ENCODE measurements at places on chromosomes 1 and 21.
A peak's percentile ranks its signal among the peaks of the same experiment; 100 is the strongest.

DNA sequence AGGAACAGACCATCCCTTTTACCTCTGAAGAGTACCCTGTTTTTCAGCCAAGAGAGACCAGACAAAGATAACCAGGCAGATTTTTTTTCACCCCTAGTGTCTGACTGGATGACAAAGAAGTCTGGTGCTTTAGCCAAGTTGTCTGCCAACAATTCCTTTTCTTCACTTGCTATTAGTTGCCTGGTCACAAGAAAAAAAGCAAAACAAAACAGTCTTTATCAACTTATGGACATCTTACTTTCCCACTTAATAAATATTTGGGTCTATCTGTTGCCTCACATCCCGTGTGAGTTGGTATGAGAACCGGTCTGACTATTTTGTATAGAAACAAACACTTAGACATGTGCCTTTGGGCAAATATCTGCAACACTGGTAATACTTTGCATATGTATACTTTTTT lies 662.9 kb downstream of the PLPP3 start:
- no peak for DNase-seq

DNA sequence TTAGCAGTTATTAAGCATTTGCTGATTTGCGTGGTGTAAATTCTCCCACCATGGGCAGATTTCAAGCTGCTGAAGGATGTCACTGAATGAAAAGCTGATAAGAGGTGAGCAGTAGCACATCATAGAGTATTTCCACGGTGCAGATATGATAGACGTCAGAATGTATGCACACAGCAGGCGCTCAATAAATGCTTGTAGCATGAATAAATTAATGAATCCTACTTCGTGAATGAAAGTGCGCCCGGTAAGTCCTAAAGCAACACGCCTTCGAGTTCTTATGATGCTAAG lies 510 bp upstream of the UBIAD1 start:
- DNase-seq = no peak

DNA sequence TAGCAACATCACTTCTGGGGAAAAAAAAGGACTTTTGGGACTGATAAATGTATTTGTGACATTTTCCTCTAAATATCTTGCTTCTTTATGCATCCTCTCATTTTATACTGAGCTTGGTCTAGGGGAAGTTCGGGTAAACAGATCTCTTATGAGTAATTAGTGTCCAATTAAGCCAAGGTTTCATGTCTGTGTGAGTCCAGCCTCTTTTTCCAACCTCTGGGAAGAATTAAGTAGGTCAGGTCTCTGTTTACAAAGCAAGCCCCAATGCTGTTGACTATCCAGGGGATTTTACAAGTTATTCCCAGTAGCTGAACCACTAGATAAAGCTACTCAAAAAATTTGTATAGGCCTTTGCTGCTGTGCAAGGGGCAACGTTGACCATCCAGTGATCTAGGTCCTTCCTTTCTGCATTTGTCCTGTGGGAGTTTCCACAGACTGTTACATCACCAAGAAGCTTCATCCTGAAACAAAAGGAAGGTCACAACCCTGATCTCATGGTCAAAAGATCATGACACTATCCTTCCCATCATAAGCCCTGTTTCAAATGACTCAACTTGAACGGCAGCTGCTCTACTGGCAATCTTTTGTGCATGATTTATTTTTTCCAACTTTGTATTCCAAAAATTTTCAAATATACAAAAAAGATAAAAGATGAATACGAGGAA lies 74.3 kb downstream of the ETS2 start:
- DNase-seq = peak; percentile 15

DNA sequence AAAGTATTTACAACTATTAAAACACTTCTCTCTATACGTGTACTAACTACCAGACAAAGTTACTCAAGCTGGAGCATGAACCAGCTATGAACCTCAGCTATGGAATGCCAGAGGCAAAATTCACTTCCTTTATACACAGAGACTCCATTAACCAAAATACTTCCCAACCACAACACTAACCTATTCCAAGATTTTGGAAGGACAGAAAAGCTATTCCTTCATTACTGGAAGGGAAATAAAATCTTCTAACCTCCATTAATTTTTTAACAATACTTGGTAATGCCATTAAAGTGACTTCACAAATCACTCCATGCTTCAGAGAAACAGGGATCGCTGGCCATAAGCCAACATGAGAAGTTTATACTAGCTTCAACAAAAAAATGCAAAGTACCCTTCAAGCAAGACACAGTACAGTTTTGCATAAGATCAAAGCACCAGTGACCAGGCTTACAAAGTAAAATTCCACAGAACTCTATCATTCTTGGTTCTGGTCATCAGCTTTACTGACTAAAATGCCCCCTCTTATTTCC lies 58.0 kb downstream of the PUM1 start:
- no peak for DNase-seq

- DNase-seq = no peak
These were observed 13.2 kb downstream of the CNTN2 start for GRCh38 chr1:205056188-205056611.

GRCh38 chr1:91527266-91527765 lies 26.7 kb downstream of the CDC7 start:
- DNase-seq = no peak

DNA sequence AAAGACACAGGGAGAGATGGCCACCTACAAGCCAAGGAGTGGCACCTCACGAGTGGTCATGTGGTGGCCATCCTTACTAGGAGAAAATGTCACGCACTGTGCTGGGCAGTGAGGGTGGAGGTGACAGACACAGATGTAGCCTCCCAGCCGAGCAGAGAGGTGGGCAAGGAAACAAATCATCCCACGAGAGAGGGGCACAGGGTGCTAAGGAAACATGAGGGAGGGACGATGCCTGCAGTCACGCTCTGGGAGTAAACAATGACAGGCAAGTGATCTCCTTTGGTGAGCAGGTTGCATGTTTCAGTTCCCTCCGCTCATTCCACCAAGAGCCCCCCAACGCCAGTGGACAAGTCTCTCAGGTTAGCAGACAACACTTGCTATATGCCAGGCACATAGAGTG lies 65.8 kb downstream of the CD247 start:
- no peak for DNase-seq

- DNase-seq = no peak
These were observed 7.8 kb downstream of the VANGL2 start for GRCh38 chr1:160407839-160408801.

GRCh38 chr21:33403786-33404585 lies 773 bp downstream of the IFNGR2 start:
- peak; percentile 38 for DNase-seq

DNA sequence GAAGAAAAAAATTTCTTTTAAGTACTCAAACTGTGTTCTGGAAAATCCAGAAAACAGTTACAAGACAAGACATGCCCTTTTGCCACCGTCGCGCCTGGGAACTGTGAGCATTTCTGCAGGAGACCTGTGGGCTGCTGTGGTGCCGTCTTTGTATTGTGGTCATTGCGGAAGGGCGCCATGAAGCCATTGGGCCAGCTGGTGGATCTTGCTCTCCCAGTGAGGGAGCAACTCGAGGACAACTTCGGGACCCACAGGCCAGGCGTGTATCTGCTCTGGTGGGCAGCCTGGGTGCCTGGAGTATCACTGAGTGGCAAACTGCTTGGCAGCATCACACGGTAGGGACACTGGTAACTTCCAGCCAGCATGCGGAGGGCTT lies 3.8 kb upstream of the THEMIS2 start:
- no peak for DNase-seq

Data from NCI-H1105 treated with DMSO at 0.1 percent for 48 hours (cell line).